A172 (cell line): ENCODE measurements at places on chromosomes 4 and X.

- no peak for DNase-seq
Observed at GRCh38 chrX:54561622-54562021, 31.6 kb downstream of the GNL3L start.

DNA sequence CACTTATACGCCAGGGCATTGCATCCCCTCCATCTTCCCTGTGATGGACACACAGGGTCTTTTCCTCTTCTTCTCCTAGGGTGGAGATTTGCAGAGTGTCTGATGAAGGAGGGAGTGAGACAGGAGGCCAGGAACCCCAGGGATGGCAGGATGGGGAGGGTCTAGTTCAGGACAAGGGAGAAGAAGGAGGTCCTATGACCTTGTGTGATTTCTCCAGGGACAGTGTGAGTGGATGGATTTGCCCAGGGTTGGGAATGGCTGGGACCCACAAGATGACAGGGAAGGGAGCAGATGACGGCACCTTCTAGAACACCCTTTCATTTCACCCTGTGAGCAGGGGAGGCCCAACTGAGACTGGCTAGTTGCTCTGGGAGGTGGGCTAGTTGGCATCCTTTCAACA, 34.2 kb downstream of the CYTL1 start:
- no peak for DNase-seq

DNA sequence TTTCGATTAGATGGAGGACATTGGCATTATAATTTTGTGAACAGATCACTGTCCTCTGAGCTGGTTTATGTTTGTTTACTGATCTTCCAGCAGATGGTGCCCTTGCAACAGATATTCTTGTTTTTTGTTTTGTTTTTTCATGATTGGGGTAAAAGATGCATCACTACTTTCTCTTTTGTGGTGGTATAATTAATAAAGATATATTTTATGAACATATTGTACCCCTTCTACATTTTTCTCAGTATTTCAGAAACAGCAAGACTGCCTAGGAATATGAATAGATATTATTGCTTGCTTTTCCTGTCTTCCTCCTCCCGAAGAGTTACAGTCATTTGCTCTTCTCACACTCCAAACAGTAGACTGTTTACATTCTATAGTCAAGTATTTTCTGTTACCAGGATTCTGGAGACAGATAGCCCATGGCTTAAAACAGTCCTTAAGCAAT, 905.2 kb downstream of the TRAM1L1 start:
- peak; percentile 4 for DNase-seq

DNA sequence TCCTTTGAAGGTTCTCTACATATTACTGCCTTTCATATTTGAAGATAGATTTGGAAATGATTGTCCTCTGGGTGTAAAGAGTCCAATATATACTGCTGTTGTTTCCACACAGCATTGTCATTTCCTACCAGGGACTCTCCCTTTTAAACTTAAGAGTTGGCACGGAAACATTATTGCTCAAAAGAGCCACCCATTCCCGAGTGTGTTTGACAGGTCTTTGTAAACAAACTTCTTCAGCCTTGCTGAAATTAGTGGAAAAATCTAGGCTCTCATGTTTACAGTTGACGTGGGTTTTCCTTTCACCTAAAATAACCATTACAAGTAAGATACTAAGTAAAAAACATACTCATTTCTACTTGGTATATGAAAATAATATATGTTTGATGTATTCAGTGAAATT, 111.4 kb upstream of the LIMCH1 start:
- DNase-seq, result no peak
